ENCODE measurements at places on chromosomes 1 and 21. TPM values are rescaled to one million over a fixed set of nuclear protein-coding genes. Genes with fewer than 3 reads are reported as not detected.

The SETD4 gene
- total RNA-seq = 29.7 TPM

GRCh38 chr1:20322825-20323612, 32.3 kb downstream of the VWA5B1 start:
- no peak for DNase-seq
- H3K27me3 ChIP-seq = peaks cover 69% of the 10 kb centered on the region
- no peaks in the 10 kb centered on the region for H3K36me3 ChIP-seq
- H3K27ac ChIP-seq = no peak overlapping the region
- H3K4me1 ChIP-seq = peaks cover 17% of the 10 kb centered on the region

DNA sequence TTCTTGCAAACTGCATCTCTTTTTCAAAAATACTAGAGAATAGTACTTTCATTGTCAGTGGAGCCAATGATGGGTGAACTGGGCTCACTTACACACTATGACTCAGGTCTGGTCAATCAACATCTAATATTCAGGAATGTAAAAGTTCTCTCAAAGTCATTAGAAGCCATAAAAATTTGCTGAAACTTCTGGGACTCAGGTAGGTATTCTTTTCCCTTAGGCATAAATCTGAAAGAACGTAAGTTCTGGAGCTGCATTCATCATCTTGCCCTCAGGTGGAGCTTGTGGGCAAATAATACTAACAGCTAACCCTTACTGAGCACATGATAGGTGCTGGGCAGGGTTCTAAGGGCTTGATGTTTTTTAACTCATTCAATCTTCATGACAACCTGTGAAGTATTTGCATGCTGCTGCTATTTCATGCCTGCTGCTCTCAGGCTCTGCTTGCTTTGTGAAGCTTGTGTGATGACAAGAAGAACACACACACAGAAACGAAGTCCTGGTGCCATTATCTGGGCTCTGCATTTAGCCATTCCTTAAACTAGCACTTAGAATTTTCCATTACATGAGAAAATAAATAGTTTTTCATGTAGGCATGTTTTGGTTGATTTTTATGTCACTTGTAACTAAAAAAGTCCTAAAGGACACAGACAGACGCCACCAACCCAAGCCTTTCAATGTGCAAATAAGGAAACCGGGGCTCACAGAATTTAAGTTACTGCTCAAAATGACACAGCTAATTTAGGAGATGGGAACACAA, 394.2 kb upstream of the LYPLAL1 start:
- peaks cover 50% of the 10 kb centered on the region for H3K4me1 ChIP-seq
- no peak overlapping the region for H3K4me3 ChIP-seq
- H3K27me3 ChIP-seq = no peaks in the 10 kb centered on the region
- no peaks in the 10 kb centered on the region for H3K36me3 ChIP-seq
- no peak overlapping the region for H3K27ac ChIP-seq
- DNase-seq = no peak

- H3K4me3 ChIP-seq = no peak overlapping the region
- peaks cover 55% of the 10 kb centered on the region for H3K4me1 ChIP-seq
- peaks cover 7% of the 10 kb centered on the region for H3K36me3 ChIP-seq
- no peaks in the 10 kb centered on the region for H3K27me3 ChIP-seq
- DNase-seq = no peak
Observed at GRCh38 chr1:228087771-228088251, 5.3 kb downstream of the ARF1 start.

All from mesothelial cell of epicardium (in vitro differentiated cells).